ENCODE measurements at places on chromosomes 1 and 21.

- DNase-seq: no peak
Measured at GRCh38 chr1:160163615-160164014, 12.2 kb downstream of the ATP1A4 start.

- DNase-seq: no peak
Measured at GRCh38 chr21:41133874-41134522, 34.0 kb upstream of the BACE2 start.

- DNase-seq: no peak
Measured at GRCh38 chr1:162560303-162561036, 1.1 kb upstream of the UAP1 start.

DNA sequence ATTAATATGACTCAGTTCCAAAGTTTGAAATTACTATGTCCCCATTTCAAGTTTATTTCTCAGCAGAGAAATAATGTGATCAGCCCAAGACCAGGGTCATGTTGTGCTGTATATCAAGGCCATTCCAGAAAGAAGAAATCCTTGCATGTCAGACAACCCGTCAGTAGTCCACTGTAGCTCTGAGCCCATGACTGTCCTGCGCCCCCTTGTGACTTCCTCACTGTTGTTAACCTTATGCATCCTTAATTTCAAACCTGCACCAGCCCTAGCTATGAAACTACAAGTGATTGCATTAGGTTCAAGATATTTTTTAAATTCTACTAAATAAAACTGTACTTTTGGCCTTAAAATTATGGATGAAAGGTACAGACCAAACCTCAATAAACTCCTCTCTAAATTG is 133.0 kb downstream of the LRRC7 start:
- DNase-seq: no peak

GRCh38 chr1:151822404-151822803 is 9.2 kb downstream of the RORC start:
- no peak for DNase-seq

GRCh38 chr21:18810136-18810535 is 406.6 kb upstream of the TMPRSS15 start:
- DNase-seq: no peak

GRCh38 chr1:78303620-78304019 is 187.2 kb upstream of the PTGFR start:
- DNase-seq: no peak

DNA sequence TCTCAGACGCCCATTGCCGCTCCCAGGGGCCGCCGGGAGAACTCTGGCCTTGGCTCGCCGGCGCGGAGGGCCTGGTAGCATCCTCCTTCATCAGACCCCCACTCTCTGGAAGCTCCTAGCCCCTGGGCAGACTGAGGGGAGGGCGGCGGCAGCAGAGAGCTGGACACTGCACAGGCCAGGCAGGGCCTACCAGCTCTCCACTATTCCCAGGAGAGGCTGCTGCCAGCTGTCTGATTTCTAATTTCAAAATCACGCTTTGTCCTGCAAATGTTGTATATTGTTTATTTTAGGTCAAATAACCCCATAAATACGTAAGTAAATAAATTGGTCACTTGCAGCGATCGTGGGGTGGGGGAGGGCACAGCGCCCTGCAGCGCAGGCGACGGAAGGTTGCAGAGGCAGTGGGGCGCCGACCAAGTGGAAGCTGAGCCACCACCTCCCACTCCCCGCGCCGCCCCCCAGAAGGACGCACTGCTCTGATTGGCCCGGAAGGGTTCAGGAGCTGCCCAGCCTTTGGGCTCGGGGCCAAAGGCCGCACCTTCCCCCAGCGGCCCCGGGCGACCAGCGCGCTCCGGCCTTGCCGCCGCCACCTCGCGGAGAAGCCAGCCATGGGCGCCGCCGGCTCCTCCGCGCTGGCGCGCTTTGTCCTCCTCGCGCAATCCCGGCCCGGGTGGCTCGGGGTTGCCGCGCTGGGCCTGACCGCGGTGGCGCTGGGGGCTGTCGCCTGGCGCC is at the start of gene MTARC1:
MTARC1 (plus strand) TSS at position 577 of the 732 bp plus-strand sequence; CDS start at position 609, 32 bp downstream.
- DNase-seq: no peak

GRCh38 chr1:168343566-168343965 is 62.9 kb downstream of the TBX19 start:
- DNase-seq: no peak

DNA sequence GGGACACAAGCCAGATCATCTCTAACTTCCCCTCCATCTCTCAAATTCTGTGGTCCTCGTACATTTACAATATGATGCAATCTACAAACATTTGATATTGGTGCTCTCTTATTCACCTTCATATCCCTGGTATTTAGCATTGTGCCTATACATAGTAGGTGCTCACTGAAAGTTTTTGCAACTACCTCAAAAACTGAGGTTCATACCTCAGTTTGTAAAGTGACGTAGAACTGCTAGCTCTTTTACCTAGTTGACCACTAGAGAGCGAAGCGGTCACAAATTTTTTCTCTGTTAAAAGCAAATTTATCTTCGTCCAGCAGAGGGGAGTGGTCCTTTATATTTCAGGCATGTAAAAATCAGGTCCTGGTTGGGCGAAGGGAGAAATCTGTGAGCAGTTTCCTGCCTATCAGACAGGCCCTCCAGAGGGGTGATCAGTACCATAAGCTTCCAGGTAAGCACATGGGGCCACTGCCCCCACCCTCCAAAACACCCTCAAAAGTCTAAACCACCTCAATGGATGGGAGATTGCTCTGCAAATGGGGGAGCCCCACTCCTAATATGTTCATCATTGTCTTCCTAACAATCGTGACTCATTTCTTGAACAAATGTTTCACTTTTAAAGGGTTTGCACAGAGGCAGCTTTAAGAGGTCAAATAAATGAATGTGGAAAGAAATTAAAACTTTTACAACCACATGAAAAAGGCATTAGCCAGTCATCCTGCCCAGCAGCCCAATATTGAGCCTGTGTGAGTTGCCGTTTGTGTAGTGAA is 10.6 kb upstream of the HLCS start:
- no peak for DNase-seq

DNA sequence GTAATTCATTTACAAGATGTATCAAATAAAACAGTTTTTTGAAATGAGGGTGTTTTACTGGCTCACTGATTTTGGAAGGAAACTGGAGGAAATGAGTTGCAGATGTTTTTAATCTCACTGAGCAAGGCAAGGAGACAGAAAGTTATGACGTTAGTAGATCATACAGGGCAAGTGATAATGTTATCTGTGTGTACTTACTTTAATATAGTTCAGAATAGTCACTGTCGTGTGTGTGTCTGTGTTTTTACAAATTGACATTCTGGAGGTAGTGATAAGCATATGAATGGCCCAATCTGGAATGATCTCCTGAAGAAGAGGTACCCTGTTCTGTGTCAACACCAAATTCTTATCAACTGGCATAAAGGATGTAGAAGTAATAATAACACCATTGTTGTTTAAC is 1.9 kb upstream of the GBP4 start:
- DNase-seq: no peak

DNA sequence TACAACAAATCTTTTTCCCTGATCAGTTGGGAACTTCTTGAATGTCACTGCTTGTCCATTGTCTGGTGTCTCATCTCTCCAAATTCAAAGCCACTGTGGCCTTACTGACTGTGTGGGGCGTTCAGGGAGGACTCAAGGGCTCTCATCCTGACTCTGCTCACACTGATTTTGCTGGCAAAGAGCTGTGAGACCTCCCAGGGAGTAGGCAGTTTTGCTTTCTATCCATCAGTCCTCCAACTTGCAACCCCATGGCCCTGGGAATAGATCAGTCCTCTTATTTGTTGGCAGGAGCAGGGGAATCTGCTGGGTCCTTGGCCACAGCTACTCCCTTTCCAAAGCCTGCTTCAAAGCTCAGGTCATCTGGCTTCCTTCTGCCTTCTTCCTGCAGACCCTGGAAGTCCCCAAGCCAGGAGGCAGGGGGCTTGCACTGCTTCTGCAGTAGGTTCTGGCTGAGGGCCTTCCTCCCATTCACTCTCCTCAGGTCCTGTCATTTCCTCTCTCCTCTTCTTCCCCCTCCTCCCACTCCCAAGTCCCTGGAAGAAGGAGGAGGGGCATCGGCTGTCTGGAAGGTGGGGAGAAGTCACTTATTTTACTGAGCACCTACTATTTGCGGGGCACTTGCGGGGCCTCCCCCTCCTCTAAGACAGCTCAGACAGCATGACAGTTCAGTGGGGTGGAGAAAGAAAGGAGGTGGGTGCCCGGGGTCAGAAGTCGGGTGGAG is 876 bp upstream of the NAV1 start:
- DNase-seq: no peak

DNA sequence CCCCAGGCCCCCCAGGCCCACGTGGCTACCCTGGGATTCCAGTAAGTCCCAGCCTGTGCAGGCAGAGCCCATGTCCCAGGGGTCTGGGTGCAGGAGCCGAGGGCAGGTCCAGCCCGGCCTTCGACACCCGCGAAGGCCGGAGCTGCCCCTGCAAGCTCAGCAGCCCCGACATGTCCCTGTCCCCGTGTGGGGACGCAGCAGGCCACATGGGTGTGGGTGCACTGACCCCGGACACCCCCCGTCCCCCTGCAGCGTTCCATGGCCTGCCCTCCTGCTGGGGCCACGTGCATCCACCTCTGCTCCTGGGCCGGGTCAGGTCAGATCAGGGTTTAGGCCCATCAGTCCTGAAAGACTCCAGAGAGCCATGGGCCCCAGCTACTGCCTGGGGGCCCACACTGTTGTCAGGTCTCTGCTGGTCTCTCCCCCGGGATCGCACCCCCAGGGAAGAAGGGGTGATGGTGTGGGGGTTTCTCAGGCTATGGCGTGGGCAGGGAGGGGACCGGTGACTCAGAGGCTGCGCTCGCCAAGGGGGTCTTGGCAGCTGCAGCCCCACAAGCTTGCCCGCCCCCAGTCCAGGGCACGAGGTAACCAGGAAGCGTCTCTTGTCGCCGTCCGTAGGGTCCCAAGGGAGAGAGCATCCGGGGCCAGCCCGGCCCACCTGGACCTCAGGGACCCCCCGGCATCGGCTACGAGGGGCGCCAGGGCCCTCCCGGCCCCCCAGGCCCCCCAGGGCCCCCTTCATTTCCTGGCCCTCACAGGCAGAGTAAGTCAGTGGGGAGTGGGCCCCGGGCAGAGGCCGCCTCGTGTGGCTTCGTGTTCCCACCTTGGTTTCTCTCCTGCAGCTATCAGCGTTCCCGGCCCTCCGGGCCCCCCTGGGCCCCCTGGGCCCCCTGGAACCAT is 37.5 kb downstream of the SLC19A1 start:
- DNase-seq: no peak

DNA sequence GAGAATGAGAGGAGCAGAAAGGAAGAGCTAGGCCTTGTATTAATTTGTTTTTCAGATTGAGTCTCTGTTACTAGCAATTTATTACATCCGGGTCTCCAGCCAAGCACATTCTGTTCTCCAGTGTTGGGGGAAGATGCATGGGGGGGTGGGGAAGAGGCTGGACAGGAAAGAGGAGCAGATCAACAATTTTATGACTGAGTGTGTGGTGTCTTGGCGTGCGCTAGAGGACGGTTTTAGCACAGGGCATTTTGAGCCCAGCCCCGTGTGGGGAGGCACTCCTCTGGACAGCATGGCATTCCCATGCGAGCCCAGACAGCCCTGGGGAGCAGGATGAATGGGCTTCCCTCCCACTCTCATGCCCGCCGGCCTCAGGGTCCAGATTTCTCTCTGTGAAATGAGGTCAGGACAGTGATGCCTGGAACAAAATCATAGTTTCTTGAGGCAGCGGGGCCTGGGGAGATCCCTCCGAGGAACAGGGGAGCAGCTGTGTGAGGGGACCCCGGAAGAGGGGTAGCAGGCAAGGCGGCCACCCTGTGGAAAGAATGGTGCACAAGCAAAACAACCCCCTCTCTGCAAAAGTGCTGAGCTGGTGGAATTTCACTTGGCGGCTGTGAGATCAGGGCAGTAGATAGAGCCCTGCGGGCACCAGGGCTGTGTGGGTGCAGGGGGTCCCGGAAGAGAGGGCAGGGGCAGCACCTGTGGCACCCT is 16.3 kb downstream of the SOX13 start:
- DNase-seq: no peak

DNA sequence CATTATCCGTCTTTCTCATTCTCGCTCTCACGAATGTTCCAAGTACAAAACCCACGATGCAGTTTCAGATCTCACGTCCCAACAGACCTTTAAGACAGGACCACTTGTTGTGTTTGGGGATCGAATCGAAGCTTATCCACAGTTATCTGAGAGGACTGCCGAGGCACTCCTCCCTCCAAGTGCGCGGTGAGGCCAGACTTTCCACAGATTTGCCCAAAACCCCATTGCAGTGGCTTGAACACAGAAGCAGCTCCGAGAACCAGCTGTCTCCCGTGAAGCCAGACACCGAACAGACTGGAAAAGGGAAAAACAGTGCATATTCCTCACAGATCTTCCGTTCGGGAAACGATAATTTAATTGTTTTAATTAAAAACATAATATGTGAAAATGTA is 46.5 kb upstream of the COL6A2 start:
- no peak for DNase-seq

GRCh38 chr1:245310571-245311531 is 156.1 kb downstream of the KIF26B start:
- no peak for DNase-seq

DNA sequence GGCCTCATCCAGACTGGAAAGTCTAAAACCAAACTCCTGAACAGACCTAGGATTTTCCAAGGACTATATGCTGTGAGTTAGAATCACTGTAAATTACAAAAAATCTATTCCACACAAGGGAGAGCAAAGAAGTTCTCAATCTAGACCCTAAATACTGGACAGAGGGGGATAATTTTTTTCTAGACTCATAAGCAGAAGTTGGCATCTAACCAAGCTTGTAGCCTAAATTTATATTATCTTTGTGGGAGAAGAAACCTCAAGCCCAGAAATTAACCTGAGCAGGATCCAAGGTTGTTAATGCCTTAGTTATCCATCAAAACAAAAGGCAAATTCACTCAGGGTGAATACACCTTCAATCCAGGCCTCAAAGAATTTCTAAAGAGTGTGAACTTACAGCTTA is 290.2 kb downstream of the SMYD3 start:
- DNase-seq: no peak

GRCh38 chr1:174217248-174217647 is 57.9 kb downstream of the RABGAP1L start:
- DNase-seq: no peak

DNA sequence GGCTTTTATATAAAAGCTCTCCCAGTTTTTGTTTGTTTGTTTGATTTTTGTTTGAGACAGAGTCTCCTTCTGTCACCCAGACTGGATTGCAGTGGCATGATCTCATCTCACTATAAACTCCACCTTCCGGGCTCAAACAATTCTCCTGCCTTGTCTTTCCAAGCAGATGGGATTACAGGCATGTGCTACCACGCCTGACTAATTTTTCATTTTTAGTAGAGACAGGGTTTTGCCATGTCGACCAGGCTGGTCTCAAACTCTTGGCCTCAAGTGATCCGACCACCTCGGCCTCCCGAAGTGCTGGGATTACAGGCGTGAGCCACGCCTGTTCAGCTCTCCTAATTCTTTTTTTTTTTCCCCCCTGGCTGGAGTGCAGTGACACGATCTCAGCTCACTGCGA is 4.4 kb downstream of the PCAT6 start:
- DNase-seq: no peak

All from activated T-helper 1 cell treated with Interleukin-2 at 50 U/mL for 16 hours (primary cell).